A549 treated with Mapracorat at 1 μM for 4 hours (cell line): ENCODE measurements at places on chromosomes 11 and 22. TPM values are rescaled to one million over a fixed set of nuclear protein-coding genes. Genes with fewer than 3 reads are reported as not detected.

The PRODH gene
- total RNA-seq, result 0.77 to 1.4 TPM (median 1.3 TPM) in 5 replicates

The OR5D13 gene
- not detected in 5 replicates for total RNA-seq

The TRIM66 gene
- total RNA-seq, result 1.7 to 2.4 TPM (median 1.9 TPM) in 5 replicates

The MIAT gene
- 0.16 to 0.44 TPM (median 0.27 TPM) in 5 replicates for total RNA-seq
